Liver (tissue), 10 donors: ENCODE measurements at places on chromosomes 2 and 18. TPM values are rescaled to one million over a fixed set of nuclear protein-coding genes. Genes with fewer than 3 reads are reported as not detected.

DNA sequence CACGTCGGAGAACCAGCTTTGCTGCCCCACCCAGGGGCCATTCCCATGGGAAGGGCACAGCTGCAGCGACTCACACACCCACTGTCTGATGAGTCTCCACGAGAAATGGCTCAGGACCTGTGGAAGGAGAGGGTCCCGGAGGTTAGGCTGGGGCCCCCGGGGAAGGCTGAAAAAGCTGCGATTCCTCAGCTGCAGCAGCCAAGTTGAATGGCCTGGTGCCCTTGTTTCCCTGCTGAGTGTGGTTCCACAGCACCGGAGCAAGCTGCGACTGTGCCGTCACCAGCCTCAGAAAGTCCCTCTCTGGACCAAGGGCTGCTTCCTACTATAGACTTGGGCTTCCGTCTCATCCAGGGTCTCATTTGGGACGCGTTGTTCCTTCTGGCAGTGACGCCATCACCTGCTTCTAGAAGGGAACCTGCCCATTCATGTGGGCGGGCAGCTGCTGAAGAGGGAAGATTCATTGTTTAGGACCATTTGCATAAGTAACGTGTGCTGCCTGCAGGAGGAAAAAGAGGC, 180.2 kb downstream of the INHBB start:
- H3K27ac ChIP-seq = peak overlapping the region; percentile 57
- H3K27me3 ChIP-seq = no peaks in the 10 kb centered on the region
- H3K4me3 ChIP-seq = no peak overlapping the region
- H3K36me3 ChIP-seq = no peaks in the 10 kb centered on the region
- DNase-seq = no peak

GRCh38 chr18:34647251-34647650, 62.8 kb upstream of the DTNA start:
- no peak for DNase-seq
- H3K4me1 ChIP-seq = no peaks in the 10 kb centered on the region
- no peak overlapping the region for H3K4me3 ChIP-seq
- no peaks in the 10 kb centered on the region for H3K36me3 ChIP-seq
- no peak overlapping the region for H3K27ac ChIP-seq

DNA sequence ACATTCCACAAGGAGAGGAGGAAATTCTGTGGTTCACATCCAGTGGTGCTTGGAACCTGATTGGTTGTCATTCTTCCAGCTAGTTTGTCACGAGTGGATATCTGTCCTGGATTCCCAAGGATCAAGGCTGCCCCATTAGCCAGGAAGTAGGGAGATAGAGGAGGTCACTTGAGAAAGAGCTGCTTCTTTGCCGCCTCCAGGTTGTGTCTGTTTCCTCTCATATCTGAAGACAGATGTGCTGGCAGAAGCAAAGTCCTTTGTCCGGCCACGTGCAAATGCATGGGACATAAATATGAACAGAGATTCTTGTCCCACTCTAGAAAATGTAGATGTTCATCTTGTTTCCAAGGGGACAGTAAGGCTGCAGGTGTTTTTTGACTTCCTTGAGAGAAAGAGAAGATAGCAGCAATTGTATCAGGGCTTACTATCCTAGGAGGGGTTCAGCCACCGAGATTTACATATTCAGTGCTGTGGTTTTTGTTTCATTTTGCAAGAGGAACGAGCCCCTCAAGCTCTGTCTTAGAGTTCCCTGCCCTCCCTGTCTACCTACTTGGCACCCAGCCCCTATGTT, 174.4 kb downstream of the RPIA start:
- H3K27me3 ChIP-seq = no peaks in the 10 kb centered on the region
- no peak for DNase-seq
- H3K36me3 ChIP-seq = no peaks in the 10 kb centered on the region
- no peak overlapping the region for H3K27ac ChIP-seq
- H3K4me3 ChIP-seq = no peak overlapping the region

DNA sequence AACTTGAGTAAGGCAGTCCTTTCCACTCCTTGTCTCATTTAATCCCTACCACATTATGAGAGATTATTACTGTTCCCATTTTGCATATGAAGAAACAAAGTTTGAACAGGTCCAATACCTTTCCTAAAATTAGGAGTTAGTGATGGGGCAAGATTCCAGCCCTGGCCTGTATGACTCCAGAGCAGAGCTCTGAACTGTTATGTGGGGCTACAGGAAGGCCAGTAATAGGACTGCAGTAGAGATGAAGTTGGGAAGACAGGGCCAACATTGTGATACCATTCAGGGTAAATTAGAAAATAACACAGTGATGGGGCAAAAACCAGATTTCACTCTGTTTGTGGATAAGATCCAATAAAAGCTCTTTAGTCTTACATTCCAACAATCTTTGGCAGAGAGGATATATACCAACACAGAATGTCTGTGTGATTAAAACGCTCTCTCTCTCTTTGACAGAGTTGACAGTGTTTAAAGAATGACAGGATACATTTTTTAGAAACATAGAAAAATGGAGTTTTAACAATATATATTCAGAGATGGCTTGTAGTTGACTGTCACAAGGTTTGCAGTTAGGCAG, 22.7 kb downstream of the KATNAL2 start:
- no peak overlapping the region for H3K4me3 ChIP-seq
- DNase-seq = no peak
- no peaks in the 10 kb centered on the region for H3K4me1 ChIP-seq
- no peak overlapping the region for H3K27ac ChIP-seq

DNA sequence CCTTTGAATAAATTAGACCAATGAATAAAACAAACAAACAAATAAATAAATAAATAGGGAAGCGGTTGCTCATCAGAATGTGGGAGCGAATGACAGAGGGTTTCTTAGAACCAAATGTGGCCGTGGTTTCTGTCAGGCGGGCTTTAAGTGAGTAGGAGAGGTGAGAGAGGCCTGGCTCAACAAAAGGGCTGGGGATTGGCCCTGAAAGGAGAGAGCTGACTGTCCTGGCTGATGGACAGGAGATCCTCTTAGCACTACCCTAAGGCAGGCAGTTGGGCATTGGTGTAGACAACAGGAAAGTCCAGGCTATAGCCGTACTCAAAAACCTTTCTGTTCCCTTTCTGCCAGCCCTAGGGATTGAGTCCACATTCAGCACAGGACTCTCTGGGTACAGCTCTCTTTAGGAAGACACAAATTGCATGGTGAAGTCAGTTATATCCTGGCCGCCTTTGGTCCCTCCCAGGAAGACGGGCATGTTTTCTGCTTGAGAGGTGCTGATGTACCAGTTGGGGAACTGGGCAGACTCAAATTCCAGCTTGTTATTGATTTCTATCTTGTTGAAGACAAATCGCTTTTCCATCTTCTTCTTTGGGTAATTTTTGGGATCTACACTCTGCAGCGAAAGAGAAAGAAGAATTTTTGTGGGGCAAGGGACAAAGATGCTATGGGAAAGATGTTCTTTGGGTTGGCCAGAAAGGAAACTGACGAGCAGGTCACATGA, 6.5 kb downstream of the IL1B start:
- H3K36me3 ChIP-seq = no peaks in the 10 kb centered on the region
- H3K4me3 ChIP-seq = no peak overlapping the region
- H3K27me3 ChIP-seq = no peaks in the 10 kb centered on the region
- DNase-seq = no peak
- no peak overlapping the region for H3K27ac ChIP-seq

- H3K27ac ChIP-seq = no peak overlapping the region
- no peaks in the 10 kb centered on the region for H3K36me3 ChIP-seq
- DNase-seq = no peak
- H3K4me1 ChIP-seq = peaks cover 5% of the 10 kb centered on the region
Measured at GRCh38 chr2:1749489-1750119, 5.3 kb upstream of the PXDN start.

Gene CHRND
- total RNA-seq = not detected

Gene KIF5C
- 0.14 TPM for total RNA-seq

Gene MYO7B
- total RNA-seq = 0.17 TPM

Gene SAG
- not detected for total RNA-seq

Gene AOX1
- total RNA-seq = 9.9 TPM
